ENCODE measurements at places on chromosomes 3 and 15.

DNA sequence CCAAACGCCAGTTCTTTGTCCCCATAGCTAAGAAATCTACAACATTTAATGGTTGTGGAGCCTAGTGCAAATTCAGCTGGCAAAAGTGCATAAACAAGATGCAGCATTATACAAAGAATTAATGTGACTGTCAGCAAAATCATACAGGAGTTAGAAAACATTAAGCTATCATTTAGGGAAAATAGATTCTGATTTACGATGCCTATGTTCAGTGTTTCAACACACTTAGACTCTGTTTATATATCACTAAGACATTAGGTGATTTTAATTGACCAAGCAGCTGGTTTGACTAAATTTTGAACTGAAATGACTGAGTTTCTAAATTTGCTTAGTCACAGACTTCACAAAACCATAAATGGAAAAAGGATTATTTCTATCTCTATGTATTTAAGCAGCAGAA, 1076.8 kb downstream of the TBL1XR1 start:
- DNase-seq = no peak

DNA sequence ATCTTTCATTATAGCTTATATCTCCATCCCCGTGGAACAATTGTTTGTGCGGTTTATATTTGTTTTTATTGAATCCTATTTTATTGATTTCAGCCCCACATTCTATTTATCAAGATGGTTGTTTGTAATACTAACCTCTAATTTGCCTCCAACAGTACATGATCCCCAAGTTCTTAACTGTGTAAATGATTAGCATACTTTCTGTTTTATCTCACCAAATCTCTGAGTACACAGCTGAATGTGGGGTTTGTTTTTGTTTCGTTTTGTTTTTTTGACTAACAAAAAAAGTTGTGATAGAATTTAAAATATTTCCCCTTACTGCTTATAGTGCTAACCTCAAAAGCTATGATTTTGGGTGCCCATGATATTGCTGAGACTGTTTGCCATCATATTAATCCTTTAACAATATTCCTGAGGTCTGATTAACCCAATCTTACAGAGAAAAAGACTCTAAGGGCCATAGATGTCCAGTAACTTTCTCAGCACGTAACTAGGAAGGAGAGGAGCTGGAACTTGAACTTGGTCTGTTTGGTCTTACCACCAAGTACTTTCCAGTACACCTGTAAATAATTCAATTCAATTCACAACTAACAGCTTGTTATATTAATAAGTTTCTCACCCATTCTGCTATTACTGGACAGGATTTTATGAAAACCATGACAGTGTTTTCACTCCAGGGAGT, 789.8 kb downstream of the TUSC7 start:
- no peak for DNase-seq

GRCh38 chr15:62392376-62392775, 227.3 kb upstream of the C2CD4B start:
- no peak for DNase-seq

GRCh38 chr15:78691167-78691850, 50.3 kb upstream of the CHRNB4 start:
- no peak for DNase-seq

DNA sequence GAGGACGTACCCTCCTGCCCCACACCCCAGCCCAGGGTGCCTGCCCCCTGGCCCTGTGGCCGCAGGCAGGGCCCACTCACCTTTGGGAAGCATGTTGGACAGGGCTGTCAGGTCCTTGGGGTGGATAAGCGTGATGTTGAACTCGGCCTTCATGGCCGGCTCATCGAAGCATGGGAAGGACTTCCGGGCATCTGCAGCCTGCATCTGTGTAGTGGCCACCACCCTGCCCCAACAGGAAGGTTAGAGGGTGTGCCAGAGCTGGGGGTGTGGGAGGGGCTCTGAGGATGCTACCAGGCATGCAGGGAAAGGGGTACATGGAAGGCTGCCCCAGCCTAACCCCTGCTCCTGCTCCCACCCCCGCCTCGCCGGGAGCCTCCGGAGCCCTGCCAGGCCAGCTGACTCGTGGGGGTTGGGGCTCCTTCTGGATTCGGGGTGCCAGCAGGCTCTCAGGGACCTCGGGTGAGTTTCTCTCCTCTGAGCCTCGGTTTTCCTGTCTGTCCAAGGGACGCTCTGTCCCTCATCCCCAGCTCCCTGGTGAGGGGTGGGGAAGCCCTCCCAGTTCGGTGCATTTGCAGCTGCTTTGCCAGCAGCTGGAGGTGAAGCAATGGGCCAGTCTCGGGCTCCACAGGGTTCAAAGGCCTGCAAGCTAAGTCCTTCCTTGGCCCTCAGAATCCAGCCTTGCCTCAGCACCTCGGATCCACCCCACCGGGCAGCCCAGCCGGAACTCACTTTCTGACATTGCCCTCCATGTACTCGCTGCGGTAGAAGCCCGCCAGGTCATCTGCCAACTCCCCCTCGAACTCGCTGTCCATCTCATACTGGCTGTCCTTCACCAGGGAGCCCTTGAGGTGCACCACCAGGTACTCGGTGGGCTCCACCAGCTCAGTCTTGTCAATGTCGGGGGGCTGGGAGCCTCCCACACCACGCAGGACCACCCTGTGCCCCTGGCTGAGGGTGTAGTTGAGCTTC, 9.1 kb downstream of the ANPEP start:
- DNase-seq = no peak

DNA sequence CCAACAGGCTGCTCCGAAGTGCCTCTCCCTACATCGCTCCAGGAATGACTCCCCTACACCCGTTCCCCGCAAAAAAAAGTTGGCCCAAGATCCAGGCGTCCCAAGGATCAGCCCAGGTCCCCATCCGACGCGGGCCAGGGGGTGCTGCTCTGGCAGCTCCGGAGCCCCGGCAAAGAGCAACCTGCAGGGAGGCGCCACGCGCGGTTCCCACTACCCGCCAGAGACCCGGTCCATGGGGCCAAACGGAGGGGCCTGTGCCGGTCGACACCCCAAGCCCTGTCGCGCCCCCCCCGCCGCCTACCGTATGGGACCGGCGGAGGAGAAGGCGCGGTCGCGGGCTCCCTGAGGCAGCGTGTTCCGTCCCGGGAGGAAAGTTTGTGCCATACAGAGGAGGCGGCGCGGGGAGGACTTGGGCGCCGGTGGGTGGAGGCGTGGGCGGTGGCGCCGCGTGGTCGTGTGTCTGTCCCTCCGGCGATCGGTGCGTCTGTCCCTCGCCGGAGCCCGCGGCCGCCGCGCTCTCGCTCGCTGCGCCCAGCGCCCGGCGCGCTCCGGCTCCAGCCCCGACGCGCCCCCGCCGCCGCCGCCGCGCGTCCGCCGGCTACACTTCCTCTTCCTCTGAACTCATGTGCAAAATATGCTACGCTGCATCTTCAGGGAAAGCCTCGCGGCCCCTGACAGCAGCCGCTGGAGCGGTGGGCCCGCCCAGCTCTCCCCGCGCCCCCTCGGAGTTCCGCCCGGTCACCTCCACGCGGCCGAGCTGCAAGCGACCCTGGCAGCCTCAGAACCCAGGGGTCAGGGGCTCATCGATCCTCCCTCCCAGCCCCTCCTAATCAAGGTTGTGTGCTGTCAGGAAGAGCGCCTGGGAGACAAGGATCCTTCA, at the start of gene RFTN1:
Gene RFTN1, minus strand, starts transcription at position 559 of the 880 bp plus-strand sequence. CDS start 19,830 bp downstream, outside the sequence.
- peak; percentile 50 for DNase-seq

- DNase-seq = no peak
Observed at GRCh38 chr15:29568840-29569532, 253.3 kb downstream of the TJP1 start.

GRCh38 chr3:157443905-157444796, 7.5 kb downstream of the PTX3 start:
- DNase-seq = no peak

DNA sequence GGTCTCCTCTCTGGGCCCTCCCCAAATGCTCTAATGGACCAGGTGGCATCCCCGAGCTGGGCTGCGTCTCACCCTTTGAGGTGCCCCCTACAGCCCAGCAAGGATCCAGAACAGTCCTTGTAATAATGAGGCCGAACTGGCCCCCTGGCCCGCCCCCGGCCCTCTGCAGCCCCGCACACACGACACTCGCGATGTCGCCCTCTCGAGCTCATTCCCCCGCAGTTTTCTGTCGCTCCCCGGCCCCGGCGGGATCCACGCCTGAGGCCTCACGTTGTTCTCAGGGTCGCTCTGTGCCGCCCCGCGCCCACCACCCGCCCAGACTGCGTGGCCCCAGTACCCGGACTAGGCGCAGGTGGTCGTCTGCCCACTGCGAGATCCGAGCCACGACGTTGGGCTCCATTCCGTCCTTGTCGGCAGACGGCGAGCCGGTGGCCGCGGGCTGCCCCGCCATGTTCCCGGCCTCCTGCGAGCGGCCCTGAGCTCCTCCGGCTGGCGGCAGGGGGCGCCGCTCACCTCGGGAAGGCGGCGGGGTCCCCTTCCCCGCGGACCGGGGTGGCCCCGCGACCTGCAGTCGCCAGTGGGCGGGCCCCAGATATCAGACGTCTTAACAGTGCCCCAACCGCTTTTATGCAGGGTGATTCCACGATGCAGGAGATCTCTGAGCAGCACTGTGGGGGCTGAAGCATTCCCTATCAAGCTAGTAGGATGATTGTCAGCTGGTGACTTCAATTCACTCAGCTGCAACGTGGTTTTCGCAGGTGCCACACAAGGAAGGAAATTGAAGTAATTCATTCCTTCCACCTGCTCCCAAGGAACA, at the start of gene C3orf33:
Gene C3orf33, minus strand, starts transcription at position 477 of the 817 bp plus-strand sequence. Its CDS starts 26 bp downstream, at position 451.
- peak; percentile 66 for DNase-seq
